ENCODE measurements at places on chromosomes 5 and 9.

- no peak for DNase-seq
Measured at GRCh38 chr9:73166468-73166867, 14.8 kb downstream of the ANXA1 start.

DNA sequence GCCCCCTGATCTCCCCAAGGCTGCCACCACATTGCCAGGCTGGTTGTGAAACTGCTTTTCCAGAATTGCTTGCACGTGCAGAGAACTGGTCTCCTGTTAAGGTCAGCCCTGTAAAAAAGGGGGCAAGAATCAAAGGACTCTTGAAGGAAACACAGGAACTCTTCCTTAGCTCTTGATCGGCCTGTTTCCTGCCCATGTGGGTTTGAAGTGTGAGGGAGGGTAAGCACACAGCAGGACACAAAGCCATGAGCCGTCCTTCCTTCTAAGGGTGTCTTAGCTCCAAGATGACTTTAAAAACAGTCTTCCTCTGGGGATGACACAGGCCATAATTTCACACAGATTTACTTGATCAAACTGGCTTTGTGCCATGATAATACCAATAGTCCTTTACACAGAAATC lies 36.1 kb downstream of the TEK start:
- no peak for DNase-seq

- DNase-seq, result no peak
Measured at GRCh38 chr9:114668146-114668545, 10.5 kb upstream of the TEX53 start.

GRCh38 chr5:59036274-59036961 lies 453.5 kb downstream of the RAB3C start:
- DNase-seq, result no peak

- no peak for DNase-seq
Measured at GRCh38 chr5:134417707-134418106, 6.0 kb upstream of the CDKN2AIPNL start.

DNA sequence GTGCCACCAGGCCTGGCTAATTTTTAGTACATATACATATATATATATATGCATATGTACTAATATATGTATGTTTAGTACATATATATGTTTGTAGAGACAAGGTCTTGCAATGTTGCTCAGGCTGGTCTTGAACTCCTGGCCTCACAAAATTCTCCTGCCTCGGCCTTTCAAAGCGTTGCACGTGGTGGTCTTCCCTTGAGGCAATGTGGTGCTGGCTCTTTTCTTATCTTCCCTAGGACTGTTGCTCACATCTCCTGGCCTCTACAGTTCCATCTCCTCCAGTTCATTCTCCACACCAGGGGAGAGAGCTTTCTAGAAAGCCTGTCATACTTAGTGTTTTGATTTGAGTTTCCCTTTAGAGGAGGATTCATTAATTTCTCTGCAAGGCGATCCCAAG lies 28.9 kb upstream of the TGFBR1 start:
- no peak for DNase-seq

GRCh38 chr5:52708463-52708862 lies 79.3 kb upstream of the ITGA1 start:
- no peak for DNase-seq

- no peak for DNase-seq
Measured at GRCh38 chr9:104232781-104233341, 138.8 kb downstream of the SMC2 start.
